ENCODE measurements at places on chromosomes 3 and 15.

GRCh38 chr3:17747174-17747889 is 4.9 kb upstream of the TBC1D5 start:
- DNase-seq, result no peak

- peak; percentile 8 for DNase-seq
These were observed 760.1 kb upstream of the CFAP20DC start for GRCh38 chr3:59809710-59810444.

DNA sequence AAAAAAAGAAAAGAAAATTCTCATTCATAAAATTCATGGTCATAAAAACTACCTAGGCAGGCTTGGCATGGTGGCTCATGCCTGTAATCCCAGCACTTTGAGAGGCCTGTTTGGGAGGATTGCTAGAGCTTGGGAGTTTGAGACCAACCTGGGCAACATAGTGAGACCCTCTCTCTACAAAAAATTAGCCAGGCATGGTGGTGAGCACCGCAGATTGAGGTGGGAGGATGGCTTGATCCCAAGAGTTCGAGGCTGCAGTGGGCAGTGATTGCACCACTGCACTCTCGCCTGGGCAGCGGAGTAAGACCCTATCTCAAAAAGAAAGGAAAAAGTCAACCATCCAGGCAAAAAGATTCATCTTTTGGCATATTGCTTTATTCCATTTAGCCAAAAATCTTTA is 58.5 kb downstream of the MEIS2 start:
- no peak for DNase-seq

- no peak for DNase-seq
These were observed 80.7 kb downstream of the UBR1 start for GRCh38 chr15:43025150-43025549.

DNA sequence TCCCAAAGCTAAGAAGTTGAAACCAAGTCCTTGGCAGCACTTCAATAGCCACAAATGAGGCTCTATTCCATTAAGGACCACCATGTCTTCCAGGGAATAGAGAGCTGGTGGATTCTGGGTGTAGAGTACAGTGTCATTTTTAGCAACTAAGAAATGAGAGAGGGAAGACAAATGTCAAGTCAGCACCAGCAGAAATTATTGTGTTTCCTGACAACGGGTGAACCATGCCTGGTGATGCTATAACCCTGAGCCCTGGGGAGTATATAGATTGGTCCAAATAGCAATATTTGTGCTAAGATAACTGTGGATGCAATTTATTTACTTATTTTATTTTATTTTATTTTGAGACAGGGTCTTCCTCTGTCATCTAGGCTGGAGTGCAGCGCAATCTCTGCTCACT is 305.6 kb upstream of the WNT5A start:
- no peak for DNase-seq

DNA sequence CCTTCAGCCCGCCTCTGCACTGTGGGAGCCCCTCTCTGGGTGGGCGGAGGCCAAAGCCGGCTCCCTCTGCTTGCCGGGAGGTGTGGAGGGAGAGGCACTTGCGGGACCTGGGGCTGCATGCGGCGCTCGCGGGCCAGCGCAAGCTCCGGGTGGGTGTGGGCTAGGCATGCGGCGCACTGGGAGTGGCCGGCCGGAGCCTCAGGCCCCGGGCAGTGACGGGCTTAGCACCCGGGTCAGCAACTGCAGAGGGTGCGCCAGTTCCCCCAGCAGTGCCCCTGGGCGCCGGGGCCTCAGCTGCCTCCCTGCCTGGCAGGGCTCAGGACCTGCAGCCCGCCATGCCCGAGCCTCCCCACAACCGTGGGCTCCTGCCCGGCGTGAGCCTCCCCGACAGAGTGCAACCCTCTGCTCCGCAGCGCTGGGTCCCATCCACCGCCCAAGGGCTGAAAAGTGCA is 98.9 kb upstream of the POU1F1 start:
- DNase-seq, result no peak

- DNase-seq, result no peak
These were observed 193.4 kb downstream of the PDZRN3 start for GRCh38 chr3:73431183-73431900.

GRCh38 chr3:45568848-45569762 is 25.4 kb upstream of the LIMD1 start:
- no peak for DNase-seq

GRCh38 chr3:63353383-63353782 is 75.3 kb downstream of the SYNPR start:
- no peak for DNase-seq

DNA sequence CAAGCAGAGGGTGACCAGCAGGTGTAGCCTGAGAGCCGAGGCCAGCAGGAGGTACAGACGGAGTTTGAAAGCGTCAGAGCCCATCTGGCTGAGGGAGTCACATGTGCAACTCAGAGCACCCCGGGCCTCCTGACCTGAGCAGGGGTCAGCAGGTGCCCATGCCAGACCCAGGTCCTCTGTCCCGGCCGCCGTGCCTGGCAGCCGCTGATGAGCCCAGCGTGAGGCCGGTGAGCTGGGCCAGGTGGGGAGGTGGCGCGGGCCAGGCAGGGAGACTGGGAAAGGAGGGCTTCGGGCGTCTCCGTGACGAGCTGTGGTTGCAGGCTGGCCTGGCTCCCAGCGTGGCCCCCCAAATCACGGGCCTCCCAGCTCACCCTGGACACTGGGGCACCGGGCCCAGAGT is 130.9 kb downstream of the CHSY1 start:
- DNase-seq, result no peak

DNA sequence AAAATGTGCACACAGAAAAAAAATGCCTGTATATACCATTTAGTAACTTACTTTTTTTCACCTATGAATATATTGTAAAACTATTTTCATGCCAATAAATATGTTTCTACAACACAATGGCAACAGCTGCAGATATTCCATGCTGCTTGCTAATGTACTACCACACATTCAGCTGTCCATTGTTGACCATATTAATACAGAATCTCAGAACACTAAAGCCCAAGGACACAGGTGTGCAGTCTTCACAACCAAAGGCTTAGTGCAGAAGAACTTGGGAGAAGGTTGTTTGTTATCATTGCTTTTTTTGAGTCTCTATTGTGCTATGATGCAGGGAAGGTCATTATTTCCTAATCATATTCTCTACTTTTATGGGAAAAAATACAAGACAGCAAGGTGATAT is 79.6 kb downstream of the DIPK2A start:
- no peak for DNase-seq

DNA sequence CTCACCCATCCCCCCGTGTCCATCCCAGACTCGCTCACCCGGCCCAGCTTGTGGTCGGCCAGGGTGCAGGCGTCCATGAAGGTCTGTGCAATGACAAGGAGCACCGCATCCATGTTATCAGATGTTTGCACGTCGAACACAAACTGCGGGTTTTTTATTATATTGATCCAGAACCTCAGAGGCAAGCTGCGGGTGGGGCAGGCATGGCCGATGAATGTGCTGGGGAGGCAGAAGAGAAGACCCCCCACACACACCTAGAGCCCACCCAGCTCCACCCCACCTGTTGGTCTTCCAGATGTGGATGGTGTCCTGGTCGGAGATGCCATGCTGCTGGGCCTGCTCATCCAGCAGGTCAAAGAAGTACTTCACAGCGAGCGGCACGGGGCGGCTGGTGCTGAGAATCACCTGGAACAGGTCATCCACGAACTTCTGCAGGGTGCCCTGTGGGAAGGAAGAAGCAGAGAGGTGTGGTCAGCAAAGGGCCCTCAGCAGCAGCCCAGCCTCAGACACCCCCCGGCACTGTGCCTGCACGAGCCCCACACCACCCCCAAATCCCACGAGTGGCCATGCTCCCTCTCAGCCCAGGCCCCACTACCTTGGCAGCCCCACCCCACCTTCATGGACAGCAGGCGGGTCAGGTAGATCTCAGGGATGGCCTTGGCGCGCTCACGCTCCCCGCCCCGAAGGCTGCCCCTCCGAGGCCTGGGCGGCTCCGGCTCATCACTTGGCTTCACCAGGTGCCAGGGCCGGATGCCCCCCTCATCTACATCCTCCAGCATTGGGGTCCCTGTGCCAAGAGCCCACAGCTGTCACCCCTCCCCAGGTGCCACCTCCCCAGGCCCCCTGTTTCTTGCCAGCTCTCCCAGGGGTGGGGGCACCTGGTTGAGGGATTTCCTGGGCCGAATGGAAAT is 20.3 kb downstream of the PLXNB1 start:
- DNase-seq, result peak; percentile 10

GRCh38 chr3:55826731-55827496 is 339.8 kb upstream of the WNT5A start:
- no peak for DNase-seq

- DNase-seq, result no peak
These were observed 881.5 kb downstream of the VGLL3 start for GRCh38 chr3:86109434-86109833.

GRCh38 chr3:8445861-8446260 is 55.8 kb upstream of the LMCD1 start:
- no peak for DNase-seq

DNA sequence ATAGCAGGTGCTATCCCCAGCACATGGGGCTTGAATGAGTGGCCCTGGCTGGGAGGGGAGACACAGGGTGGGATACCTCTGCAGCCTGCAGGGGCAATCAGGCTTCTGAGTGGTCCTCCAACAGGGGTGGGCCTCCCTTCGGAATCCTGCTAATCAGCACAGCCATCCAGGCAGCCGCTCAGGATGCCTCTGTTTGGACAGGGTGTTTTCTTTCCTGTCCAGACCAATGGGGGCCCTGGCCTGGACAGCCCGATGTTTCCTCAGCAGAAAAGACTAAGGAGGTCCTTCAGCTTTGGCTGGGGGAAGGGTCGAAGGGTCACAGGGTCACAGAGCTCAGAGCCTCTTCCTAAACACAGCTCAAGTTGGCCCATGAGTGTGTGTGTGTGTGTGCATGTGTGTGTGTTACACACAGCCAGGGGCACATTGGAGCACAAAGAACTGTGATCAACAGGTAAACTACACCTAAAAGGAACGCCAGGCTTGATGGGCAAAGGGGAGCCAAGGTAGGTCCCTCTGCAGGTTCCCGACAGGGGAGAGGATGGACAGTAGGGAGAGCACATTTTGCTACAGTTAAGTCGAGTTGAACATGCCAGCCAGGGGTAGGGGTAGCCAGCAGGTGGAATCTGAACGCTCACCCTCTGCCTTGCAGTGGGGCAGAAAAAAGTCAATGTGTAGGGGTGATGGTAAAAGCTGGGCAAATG is 1.1 kb upstream of the HAPLN3 start:
- no peak for DNase-seq

DNA sequence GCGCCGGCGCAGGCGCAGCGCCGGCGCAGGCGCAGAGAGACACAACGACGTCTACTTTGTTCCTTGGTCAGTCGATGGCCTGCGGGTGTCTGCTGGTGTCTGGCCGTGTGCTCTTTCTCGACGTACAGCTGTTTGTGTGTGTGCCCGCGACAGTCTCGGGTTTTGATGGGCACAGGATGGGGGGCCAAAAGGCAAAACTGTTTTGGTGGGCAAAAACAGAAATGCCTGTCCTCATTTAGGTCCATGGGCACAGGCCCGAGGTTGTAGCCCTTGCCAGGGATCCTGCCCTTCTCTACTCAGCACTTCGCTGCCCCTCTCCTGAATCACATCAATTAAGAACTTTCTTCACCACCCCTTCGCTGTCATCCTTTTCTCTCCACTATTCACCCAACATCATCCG is 184.8 kb upstream of the CHL1 start:
- no peak for DNase-seq

DNA sequence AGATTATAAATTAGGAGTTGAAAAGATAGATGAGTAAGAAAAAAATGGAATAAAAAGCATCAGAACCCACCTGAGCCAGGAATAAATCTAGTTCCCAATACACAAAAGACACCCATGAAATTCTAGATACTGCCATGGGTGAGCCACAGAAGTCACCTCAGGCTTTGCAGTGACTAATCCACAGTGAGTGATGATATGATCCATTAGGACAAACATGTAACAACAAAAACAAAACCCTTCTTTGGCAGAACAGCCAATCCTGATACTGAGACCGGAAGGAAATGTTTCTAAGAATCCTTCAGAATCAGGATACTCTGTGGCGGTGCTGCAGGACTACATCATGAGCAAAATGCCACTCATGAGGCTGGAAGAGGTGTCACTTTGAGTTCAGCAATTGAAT is 15.0 kb upstream of the MINDY4B start:
- DNase-seq, result no peak

- DNase-seq, result no peak
These were observed 13.0 kb upstream of the UBR1 start for GRCh38 chr15:43118829-43119228.

- DNase-seq, result no peak
These were observed 308.9 kb downstream of the EPHB1 start for GRCh38 chr3:135103917-135104316.

- DNase-seq, result no peak
These were observed 96.8 kb upstream of the ROBO2 start for GRCh38 chr3:76943058-76943457.

- no peak for DNase-seq
These were observed 3.6 kb downstream of the CLDN1 start for GRCh38 chr3:190318666-190319065.

DNA sequence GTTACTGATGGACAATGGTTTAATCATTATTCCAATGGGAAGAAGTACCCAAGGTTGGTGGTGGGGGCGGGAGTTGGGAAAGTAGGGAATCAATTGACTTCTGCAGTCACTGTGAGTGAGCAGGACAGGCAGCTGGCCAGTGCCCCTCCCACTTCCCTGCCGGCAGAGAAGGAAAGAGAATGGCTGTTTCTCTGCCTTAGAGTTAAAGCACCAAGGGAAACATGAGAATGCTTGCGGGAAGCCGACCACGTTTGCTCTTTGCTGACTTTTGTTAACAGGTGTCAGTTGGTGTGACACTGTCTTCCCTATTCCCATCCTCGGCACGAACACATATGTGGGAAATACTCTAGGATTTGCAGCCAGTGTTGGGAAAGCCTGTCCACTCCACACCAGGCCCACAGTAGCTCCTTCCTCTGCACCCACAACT is 33.5 kb upstream of the MFSD1 start:
- no peak for DNase-seq

- DNase-seq, result no peak
These were observed 36.2 kb downstream of the GABRB3 start for GRCh38 chr15:26736502-26737248.

- DNase-seq, result no peak
These were observed 44.4 kb downstream of the EPHB1 start for GRCh38 chr3:134839422-134839821.

- DNase-seq, result no peak
These were observed 126.3 kb upstream of the ZNF385D start for GRCh38 chr3:21877214-21877754.

DNA sequence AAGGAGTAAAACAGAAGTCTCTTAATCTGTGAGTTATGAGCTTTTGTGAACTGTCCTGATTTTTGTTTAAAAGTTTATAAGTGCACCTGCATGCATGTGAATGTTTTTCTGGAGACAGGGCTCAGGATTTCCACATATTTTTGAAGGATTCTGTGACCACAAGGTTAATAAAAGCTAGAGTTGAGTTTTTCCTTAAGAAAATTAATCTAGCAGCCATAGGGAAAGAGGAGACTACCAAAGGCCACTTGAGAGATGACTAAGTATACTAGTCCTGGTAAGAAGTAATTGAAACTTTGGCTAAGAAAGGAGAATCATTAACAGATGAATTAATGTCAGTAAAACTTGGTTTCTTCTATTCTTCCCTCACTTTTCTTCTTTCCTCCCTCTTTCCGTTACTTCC is 176.8 kb upstream of the EPHA3 start:
- DNase-seq, result no peak
